ENCODE measurements at places on chromosomes 1 and 21.
A peak's percentile ranks its signal among the peaks of the same experiment; 100 is the strongest.

GRCh38 chr1:1344655-1345361, 4.4 kb downstream of the DVL1 start:
- DNase-seq: no peak

DNA sequence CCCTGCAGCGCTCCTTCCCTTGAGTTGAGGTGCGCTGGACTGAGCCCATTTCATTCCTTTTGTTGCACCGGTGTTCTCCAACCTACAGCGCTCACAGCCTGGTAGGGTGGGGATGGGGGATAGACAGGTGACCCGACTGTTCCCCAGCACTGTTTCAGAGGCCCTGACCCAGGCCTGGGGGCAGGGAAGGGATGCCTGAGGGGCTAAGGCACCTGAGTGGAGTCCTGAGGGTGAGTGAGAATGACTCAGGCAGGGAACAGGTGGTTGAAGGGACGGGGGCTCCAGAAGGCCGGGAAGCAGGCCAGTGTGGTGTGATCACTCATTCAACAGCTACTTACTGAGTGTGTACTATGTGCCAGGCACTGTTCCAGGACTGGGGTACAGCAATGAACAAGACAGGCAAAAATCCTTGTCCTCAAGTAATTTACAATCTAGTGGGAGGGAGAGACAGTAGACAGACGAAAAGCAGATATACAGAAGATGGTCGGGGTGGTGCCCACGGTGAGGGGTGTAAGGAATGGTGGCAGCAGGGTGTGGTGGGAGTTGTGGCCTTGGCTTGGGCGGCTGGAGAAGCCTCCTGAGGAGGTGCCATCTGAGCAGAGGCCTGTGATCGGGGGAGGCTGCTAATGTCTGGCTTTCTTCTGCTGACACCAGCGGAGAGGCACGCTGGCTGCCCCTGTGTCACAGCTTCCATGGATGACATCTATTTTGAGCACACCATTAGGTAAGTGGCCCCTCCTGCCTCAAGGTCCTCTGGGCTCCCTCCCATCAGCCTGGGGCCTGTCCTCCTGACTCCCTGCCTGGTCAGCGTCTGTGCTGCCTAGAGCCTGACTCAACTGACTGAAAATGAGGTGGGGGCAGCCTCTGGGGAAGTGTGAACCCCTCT, 37.4 kb downstream of the ACOT11 start:
- no peak for DNase-seq

DNA sequence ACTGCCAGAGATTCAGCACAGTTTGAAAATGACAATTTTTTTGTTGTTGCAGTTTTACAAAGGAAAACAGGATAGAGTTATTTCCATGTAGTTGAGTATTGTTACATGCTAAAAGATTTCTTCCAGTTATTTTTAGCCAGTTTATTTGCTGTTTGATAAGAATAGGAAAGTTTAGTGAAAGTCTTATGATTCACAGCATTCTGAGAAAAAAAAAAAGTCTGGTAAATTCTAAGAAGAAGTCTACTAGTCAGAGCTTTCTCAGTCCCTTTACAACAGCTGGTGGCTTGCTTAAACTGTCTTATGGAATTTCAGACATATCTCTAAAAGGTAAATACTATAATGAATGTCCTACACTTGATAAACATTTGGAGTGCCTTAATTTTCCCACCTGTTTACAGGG, 341.7 kb downstream of the DSCAM start:
- DNase-seq: no peak

DNA sequence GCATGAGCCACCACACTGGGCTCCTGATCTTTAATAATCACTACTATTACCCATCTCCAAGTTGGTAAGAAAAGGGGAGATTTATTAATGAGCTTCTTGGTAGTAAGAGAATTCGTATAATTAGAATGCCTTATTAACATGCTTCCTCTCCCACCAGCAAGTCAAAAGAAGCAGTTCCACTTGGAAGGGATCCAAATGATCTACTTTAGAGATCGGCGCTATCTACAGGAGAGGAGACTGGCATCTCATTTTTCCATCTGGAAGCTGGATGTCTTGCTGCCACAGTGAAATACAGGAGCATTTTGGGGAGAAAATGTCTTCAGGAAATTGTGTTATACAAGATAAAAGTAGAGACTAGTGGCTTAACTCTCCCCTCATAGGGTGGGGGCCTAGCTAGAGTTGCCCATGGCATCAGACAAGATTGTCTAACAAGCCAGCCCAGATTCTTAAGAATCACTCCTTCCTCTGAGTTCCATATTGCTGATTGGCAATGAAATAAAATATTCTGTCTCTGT, 33.6 kb upstream of the CAMSAP2 start:
- no peak for DNase-seq

DNA sequence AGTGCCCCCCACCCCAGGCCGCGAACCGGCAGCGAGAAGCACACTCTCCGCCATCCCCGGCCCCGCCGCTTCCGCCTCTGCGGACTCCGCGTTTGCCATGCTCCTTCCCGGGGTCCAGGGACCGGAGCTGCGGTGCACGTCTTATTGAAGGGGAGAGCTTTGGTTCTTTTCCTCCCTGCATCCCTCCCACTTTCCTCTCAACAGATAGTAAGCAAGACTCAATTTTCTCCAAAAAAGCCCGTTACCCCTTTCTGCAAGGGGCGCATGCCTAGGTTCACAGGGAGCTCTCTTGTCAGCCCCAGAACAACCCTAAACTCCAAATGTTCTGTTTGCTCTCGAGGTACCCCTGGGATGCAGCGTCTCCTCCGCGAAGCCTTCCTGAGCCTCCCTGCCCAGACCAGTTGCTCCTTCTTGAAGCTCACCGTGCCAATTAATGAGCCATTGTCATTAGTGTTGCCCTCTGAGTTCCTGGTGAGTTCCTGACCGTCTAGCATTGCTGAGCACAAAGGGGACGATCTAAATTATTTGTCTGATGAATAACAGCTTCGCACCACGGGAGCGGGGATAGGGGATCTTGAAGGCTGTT, 8.1 kb downstream of the FOXD3 start:
- DNase-seq: peak; percentile 62

- no peak for DNase-seq
Observed at GRCh38 chr1:214900590-214900989, 181.9 kb upstream of the KCNK2 start.
